Lower lobe of right lung (tissue), 2 donors: ENCODE measurements at places on chromosomes 12 and 14. TPM values are rescaled to one million over a fixed set of nuclear protein-coding genes. Genes with fewer than 3 reads are reported as not detected.

- DNase-seq, result no peak
Observed at GRCh38 chr12:89087876-89088275, 264.4 kb downstream of the DUSP6 start.

GRCh38 chr14:104930526-104931303 lies 6.0 kb downstream of the PLD4 start:
- no peak for DNase-seq

- no peak for DNase-seq
Observed at GRCh38 chr14:99431986-99432385, 48.7 kb downstream of the SETD3 start.

GRCh38 chr12:11596141-11596540 lies 53.3 kb upstream of the ETV6 start:
- DNase-seq, result no peak

DNA sequence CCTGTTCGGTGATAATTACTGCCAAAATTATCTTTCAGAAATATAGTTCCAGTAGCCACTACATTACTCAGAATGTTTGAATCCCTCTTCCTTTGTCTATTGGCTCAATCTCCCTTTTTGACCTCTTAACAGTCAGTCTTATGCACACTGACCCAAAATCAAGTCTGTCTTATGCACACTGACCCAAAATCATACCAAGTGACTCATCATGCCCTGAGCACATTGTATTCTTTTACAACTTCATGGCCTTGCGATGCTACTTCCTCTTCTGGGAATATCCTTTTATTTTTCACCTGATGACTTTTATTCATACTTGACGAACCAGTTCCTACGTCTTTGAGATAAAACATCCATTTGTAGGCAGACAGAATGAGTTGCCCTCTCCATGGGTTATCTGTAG lies 182.3 kb downstream of the NPAS3 start:
- no peak for DNase-seq

- DNase-seq, result no peak
Observed at GRCh38 chr14:100037353-100037752, 27.9 kb upstream of the EVL start.

GRCh38 chr12:9049520-9050133 lies 60.3 kb downstream of the KLRG1 start:
- DNase-seq, result no peak

DNA sequence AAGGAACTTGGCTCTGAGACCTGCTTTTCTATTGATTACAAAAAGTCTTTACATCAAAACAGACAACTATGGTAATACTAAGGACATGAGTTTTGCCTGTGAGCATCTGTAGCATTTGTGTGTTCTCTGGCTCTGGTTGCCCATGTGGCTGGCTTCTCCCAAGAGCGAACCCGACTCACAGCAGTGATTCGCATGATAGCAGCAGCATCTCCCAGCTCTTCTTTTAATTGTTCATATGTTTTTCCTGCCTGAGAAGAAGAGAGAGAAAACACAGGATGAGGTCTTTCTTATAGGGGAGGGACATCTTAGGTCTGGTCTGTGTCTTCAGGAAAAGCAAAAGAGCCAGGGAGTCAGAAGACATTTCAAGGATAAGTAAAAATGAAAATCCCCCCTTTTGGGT lies 17.6 kb downstream of the AVIL start:
- no peak for DNase-seq

DNA sequence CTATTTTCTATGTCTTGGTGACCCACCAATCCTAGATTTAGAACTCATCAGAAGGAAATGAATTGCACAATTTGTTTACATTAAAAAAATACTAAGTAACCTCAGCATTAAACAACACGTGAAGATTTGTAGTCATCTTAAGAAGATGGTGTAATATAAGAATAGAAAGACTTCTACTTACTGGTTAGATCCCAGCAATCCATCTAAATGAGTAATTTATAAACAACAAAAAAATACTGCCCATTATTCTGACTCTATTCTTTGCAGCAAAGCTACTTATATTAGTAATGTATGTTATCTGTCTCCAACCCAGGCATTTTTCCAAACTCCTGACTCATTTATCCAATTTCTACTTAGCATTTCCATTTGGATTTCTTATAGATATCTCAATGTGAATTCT lies 67.8 kb downstream of the CD163L1 start:
- no peak for DNase-seq

Gene ZBTB25
- total RNA-seq, result 14.9 TPM

Gene DDN
- not detected for total RNA-seq

Gene ATG2B
- total RNA-seq, result 22.4 TPM

Gene HSP90AA1
- total RNA-seq, result 540 TPM
